ENCODE measurements at places on chromosomes 3 and 15.

DNA sequence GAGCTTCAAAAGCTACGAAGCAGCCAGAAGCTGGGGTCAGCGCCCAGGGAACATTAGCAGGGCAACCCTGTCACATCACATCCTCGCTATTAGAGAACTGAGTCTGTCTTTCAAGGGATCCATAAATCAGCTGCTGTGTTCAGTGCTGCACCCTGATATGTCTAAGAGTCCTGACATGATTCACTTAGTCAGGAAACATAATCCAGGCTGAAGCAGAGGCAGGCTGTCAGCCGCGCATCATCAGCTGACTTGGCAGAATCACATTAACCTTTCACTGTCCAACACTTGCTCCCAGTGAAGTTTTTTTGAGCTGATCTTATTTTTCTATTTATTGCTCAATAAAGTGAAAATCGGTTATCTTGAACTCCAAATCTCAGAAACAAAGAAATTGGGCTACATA, 23.5 kb downstream of the MYH15 start:
- peak; percentile 34 for DNase-seq

- DNase-seq, result peak; percentile 25
Measured at GRCh38 chr3:105118905-105119304, 247.8 kb upstream of the ALCAM start.

DNA sequence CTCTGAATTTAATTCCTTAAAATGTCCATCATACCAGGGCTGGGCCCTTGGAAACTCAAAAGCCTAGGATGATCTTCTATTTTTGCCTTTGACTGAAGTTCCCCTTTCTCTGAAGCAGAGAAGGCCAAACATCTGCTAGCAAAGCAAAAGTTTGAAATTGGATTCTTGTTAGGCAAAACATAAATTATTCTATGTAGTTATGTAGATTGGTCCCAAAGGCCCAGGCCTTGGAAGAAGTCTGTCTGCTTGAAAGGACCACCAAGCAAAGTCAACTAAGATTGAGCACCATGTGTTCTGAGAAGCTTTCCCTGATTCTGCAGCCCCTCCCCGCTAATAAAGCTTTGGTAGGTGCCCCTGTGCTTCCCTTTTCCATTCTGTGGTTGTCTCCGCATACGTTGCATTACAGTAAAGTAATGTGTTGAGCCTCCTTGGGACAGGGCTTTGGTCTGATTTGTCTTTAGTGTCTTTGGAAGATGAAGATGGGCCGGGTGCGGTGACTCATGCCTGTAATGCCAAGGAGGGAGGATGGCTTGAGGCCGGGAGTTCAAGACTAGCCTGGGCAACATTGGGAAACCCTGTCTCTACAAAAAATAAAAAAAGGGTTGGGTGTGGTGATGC, 56.4 kb downstream of the RPL39L start:
- DNase-seq, result no peak

DNA sequence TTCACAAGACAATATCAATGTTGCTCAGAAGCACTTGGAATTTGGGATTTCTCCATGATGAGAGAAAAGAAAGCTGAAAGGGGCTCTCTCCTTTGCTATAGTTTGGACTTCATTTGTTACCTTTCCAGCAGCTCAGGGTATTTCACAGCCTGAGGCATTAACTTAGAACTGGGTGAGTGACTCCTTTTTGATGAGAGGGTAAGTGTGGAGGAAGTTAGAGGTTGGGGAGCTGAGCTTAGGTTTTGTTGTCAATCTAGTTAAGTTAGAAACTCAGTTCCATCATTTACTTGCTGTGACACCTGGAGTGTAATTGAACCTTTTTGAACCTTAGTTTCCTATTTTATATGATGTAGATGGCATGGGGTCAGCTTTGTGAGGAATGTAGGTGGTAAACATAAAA, 359.1 kb downstream of the PDCD6IP start:
- DNase-seq, result no peak

DNA sequence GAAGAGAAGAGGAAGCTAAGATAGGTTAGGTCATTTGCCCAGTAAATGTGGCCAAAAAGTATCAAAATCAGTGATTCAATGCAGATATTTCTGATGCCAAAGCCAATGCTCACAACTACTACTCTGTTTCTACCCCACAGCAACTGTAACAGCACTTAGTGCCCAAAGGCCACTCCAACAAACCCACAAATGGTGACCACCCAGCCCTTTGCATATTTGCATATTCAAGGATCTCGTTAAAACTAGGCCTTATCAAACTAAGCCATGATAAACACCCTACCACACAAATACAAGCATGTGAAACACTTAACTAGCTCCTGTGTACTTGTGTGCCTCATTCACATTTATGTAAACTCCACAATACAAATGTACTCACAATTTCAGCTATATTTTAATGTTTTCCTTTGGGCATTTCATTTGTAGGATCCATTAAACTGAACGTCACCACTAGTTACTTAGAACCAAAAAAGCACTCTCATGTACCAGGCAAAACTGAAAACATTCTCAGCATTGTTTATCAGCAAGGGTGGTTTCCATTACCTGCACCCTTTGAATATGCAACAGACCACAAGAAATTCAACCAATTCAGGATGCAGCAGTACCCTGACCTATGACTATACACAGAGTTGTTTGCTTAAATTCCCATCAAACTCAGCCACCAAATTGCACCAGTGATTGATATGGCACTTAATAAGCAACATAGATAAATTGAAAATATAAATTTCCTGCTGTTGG, 111.2 kb upstream of the STT3B start:
- DNase-seq, result no peak

GRCh38 chr15:93189561-93189960, 100.5 kb upstream of the RGMA start:
- DNase-seq, result no peak

DNA sequence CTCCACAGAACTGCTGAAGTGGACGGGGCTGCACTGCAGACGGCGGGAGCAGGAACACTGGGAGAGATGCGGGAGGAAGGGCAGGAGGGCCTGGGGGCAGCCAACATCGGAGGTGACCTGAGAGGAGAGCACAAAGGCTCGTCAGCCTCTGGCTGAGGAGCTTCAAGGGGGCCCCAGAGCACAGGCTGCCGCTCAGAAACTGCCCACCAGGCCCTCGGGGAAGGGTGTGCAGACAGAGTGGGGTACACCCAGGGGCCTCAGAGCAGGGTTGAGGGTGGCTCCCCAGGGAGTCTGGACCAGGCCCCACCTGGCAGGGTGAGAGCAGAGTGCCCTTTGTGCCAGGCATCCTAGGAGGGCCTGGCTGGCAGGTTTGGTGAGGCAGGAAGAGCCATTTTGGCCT, 14.7 kb upstream of the RHO start:
- no peak for DNase-seq

DNA sequence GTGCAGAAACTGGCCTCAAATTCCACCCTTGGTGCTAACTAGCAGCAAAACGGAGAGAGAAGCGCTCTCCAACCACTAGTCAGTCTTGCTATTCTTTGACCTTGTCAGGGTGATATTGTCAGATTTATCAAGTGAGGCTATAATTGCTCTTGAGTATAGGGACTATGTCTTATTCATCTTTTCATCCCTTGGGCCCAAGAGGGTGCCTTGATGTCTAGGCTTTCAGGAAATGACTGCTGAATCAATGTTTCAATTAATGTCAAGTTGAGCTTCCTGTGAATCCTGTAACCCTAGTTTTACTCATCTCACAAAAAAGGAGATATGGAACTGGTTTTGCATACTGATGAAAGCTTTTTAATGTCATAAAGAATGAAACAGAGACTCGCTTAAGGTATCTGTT, 701.3 kb downstream of the EDEM1 start:
- DNase-seq, result no peak

GRCh38 chr3:36649125-36649524, 115.2 kb downstream of the DCLK3 start:
- no peak for DNase-seq
